ENCODE measurements at places on chromosomes 5 and 9. TPM values are rescaled to one million over a fixed set of nuclear protein-coding genes. Genes with fewer than 3 reads are reported as not detected.

GRCh38 chr9:95499847-95500246, 16.9 kb downstream of the PTCH1 start:
- no peaks in the 10 kb centered on the region for H3K36me3 ChIP-seq
- no peak overlapping the region for H3K4me3 ChIP-seq
- no peaks in the 10 kb centered on the region for H3K27me3 ChIP-seq
- DNase-seq = no peak

FAM221B gene
- not detected for total RNA-seq

ZNF354C gene
- 2.6 TPM for total RNA-seq

UBAC1 gene
- total RNA-seq = 59.3 TPM

All from H1 (cell line).